ENCODE measurements at places on chromosomes 1 and 21.

GRCh38 chr1:61253059-61253735, 170.8 kb downstream of the NFIA start:
- DNase-seq, result no peak

- DNase-seq, result no peak
Observed at GRCh38 chr21:31781737-31782136, 49.8 kb upstream of the SCAF4 start.

- no peak for DNase-seq
Observed at GRCh38 chr1:77762072-77762476, 2.4 kb upstream of the USP33 start.

DNA sequence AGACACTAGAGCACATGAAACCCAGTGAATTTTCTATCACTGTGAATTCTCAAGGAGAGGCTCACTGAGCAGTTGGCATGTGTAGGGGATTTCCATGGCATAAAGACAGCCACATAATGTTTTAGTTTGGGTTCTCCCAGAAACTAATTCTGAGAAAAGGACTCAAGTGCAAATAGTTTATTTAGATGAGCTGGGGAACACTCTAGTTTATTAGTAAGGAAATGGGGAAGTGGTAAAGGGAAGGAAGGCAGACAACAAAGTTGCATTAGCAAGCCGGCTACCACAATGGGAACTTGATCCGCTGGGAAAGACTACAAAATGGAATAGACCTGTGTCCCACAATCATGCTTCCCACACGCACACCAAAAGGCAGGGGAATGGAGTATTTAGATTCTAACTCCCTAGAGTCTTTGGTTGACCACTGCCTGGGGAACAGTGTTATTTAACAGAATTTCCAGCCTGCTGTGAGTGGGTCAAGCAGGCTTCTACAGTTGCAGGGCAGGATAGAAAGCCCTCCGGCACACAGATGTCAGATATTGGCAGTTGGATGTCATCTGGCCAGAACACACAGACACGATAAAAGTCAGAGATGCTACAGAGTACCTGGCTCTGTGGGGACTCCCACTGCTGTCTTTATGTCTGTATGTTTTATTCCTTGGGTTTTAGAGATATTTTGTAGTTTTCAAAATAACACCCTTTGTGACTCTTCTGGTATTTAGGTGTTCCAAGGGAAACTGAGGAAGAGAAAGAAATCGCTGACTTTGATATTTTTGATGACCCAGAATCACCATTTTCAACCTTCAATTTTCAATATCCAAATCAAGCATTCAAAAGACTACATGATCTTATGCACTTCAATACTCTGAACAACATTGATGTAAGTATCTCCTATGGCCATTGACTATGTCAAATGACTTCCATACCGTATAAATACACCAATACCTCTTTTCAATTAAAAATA, 150.1 kb downstream of the PLA2G4A start:
- DNase-seq, result no peak

- no peak for DNase-seq
Observed at GRCh38 chr1:29453502-29454240, 217.3 kb downstream of the PTPRU start.

Measured in T-helper 2 cell treated with Interferon-gamma antibody and Interleukin-4, amounts not matched to agents 5 μg/mL and 100 μg/mL, for 36 hours (primary cell).